ENCODE measurements at places on chromosomes 1 and 21. TPM values are rescaled to one million over a fixed set of nuclear protein-coding genes. Genes with fewer than 3 reads are reported as not detected.

Gene GUCA2B
- total RNA-seq = not detected

DNA sequence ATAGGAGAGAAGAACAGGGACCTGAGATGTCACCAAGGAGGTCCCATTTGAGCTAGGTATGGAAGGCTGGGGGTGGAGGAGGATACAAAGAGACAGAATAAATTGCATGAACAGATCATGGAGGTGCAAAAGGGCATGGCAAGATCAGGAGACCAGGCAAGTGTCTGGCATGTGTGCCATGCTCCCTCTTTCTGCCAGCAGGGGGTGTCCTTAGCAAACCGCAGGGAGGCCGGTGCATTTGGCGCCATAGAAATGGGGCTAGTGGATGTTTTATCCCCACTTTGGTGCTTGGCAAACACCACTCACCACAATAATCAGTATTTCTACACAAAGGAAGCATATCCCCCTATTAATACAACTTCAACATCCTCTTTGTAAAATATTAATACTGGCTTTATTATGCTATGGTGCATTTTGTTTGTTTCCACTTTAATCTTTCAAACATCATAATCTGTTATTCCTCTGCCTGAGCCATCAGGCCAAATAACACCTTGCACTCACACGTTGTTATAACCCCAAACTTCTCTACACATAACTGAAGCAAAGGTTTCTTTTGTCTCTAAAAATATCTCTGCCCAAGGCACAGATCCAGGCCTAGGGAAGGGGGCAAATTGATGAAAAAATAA, 25.9 kb downstream of the S100A6 start:
- no peaks in the 10 kb centered on the region for H3K36me3 ChIP-seq
- H3K4me3 ChIP-seq = no peak overlapping the region
- DNase-seq = peak; percentile 62
- no peak overlapping the region for H3K27ac ChIP-seq
- peaks cover 3% of the 10 kb centered on the region for H3K4me1 ChIP-seq
- peaks cover 27% of the 10 kb centered on the region for H3K27me3 ChIP-seq

DNA sequence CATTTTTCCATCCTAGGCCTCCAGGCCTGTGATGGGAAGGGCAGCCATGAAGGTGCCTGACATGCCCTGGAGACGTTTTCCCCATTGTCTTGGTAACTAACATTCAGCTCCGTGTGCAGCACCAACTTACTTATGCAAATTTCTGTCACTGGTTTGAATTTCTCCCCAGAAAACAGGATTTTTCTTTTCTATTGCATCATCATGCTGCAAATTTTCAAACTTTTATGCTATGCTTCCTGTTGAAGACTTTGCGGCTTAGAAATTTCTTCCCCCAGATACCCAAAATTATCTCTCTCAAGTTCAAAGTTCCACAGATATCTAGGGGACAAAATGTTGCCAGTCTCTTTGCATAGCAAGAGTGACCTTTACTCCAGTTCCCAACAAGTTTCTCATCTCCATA, 25.2 kb upstream of the SELE start:
- no peaks in the 10 kb centered on the region for H3K27me3 ChIP-seq
- peaks cover 6% of the 10 kb centered on the region for H3K4me1 ChIP-seq
- no peak overlapping the region for H3K27ac ChIP-seq
- H3K36me3 ChIP-seq = peaks cover 16% of the 10 kb centered on the region
- no peak for DNase-seq

- DNase-seq = no peak
- no peaks in the 10 kb centered on the region for H3K27me3 ChIP-seq
- no peak overlapping the region for H3K27ac ChIP-seq
- no peaks in the 10 kb centered on the region for H3K36me3 ChIP-seq
- H3K4me3 ChIP-seq = no peak overlapping the region
Observed at GRCh38 chr1:89665941-89666340, 33.0 kb downstream of the LRRC8C start.

Gene TDRD10
- total RNA-seq = 0.09 TPM

DNA sequence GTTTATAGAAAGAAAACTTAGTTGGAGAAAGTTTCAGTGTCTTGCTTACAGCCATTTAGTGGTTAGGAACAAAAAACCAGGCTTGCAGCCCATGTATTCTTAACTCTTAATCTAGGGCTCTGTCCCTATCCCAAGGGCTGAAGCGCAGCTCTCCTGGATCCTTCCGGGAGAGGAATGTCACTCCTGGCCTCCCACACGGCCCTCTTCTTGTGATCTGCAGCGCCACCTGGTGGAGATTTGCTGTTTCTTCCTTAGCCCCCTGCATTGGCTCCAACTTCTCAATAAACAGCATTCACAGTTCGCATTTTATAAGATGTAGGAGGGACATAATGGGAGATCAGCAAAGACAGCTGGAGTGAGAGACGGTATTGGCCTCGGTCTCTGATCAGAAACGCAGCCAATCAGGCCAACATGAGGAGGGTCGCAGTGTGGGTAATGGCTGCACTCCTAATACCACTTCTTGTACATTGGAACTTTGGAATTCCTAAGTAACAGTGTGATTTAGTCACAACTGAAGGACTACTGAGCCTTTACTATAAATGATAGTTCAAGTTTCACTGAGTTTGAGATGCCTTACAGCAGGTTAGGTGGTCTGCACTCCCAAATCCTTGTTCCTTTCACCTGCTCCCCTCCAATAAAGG, 283.4 kb downstream of the ASTN1 start:
- H3K27me3 ChIP-seq = no peaks in the 10 kb centered on the region
- H3K4me3 ChIP-seq = no peak overlapping the region
- peak; percentile 84 for DNase-seq
- H3K27ac ChIP-seq = no peak overlapping the region
- no peaks in the 10 kb centered on the region for H3K36me3 ChIP-seq

DNA sequence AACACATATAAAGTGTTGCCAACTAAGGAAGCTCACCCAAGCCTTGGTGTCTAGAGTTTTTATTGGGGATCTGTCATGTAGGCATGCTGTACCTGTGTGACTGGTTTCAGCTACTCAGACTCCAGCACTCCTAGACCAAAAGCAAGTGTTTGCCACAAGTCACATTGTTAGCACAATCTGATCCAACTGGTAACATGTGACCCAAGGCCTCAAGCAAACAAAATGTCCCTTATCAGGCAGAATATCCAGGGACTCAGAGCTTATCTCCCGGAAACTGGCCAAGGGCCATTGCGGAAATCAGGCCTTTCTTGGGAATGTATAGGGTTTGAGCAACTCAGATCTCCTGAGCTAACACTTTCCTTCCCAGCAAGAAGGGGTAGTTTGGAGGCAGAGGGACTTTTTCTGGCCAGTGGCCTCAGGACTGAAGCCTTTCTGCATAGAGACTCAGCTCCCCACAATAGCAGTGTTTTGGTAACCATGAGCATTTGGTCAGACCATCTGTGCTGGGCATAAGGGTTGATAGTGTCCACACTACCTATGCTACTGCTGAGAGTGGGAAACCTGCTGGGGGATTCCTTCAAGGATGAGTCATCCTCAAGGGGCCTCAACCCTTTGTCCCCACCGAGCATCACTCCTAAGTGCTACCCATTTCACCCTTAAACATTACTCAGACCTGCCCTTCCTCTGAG, 29.6 kb downstream of the NHLH2 start:
- H3K27me3 ChIP-seq = peaks cover 3% of the 10 kb centered on the region
- no peak for DNase-seq
- H3K27ac ChIP-seq = no peak overlapping the region
- no peak overlapping the region for H3K4me3 ChIP-seq

Gene TRIM17
- total RNA-seq = 2.7 TPM

- H3K4me3 ChIP-seq = no peak overlapping the region
- DNase-seq = no peak
- no peaks in the 10 kb centered on the region for H3K36me3 ChIP-seq
Observed at GRCh38 chr1:222048094-222048595, 306.3 kb upstream of the DUSP10 start.

DNA sequence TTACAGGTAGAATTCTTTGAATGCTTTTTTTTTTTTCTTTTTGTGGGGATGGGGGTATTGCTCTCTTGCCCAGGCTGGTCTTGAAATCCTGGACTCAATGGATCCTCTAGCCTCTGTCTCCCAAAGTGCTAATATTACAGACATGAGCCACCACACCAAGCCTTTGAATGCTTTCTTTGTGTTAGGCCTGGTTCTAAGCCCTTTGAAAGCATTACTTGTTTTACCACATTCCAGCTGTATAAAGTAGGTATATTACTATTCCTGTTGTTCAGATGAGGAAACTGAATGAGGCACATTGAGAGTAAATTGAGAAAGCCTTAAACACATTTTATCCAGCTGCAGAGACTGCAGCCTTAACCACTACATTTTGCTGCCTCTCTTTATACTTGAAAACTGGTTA, 841.8 kb upstream of the ADGRL4 start:
- no peaks in the 10 kb centered on the region for H3K36me3 ChIP-seq
- peaks cover 2% of the 10 kb centered on the region for H3K4me1 ChIP-seq
- H3K4me3 ChIP-seq = no peak overlapping the region
- H3K27me3 ChIP-seq = no peaks in the 10 kb centered on the region
- DNase-seq = no peak

- peaks cover 4% of the 10 kb centered on the region for H3K4me1 ChIP-seq
- H3K4me3 ChIP-seq = no peak overlapping the region
- no peaks in the 10 kb centered on the region for H3K36me3 ChIP-seq
- peak; percentile 53 for DNase-seq
- H3K27me3 ChIP-seq = peaks cover 5% of the 10 kb centered on the region
Observed at GRCh38 chr1:156608036-156608674, 6.9 kb upstream of the GPATCH4 start.

DNA sequence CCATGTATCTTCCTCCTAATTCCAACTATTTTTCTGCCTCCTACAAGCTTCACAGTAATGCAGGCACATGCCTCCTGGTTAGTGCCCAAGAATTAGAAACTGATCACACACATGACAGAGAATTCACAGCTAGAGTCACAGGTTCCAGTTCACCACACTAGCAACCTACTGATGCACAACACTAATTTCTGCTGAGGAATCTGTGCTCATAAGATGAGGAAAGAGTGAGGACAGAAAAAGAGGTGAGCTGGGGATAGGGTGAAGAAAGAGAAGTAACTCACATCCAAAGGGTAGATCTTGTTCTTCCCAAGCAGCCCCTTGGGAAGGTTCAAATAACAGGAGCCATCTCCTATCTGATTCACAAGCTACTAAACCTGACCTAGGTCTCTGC, 61.3 kb downstream of the PUM1 start:
- H3K4me3 ChIP-seq = no peak overlapping the region
- H3K27ac ChIP-seq = peak overlapping the region; percentile 68
- no peaks in the 10 kb centered on the region for H3K27me3 ChIP-seq

- H3K36me3 ChIP-seq = peaks cover 49% of the 10 kb centered on the region
- no peak for DNase-seq
- H3K27ac ChIP-seq = peak overlapping the region; percentile 73
- H3K4me1 ChIP-seq = peaks cover 24% of the 10 kb centered on the region
Observed at GRCh38 chr1:241638909-241639622, 1.1 kb downstream of the CHML start.

Gene HTR1D
- total RNA-seq = 7.9 TPM

Gene CFAP141
- total RNA-seq = not detected

DNA sequence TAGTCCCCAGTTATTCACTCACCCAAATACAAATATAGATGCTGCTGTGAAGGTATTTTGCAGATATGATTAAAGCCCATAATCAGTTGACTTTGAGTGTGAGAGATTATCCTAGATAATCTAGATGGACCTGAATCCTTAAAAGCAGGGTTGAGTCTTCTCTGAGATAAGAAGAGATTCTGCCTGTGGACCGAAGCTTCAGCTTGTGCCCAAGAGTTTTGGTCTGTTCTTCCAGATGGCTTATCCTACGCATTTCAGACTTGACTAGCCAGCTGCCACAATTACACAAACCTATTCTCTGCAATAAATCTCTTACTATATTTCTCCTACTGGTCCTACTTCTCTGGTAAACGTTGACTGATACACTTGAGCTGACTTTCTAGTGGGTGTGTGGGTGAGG, 145.1 kb downstream of the KCNJ6 start:
- no peak overlapping the region for H3K27ac ChIP-seq
- peaks cover 7% of the 10 kb centered on the region for H3K36me3 ChIP-seq
- H3K4me1 ChIP-seq = peaks cover 5% of the 10 kb centered on the region
- no peak overlapping the region for H3K4me3 ChIP-seq
- H3K27me3 ChIP-seq = 0 out of 2 replicates have a peak, but pooled peaks cover 3% of the 10 kb centered on the region
- DNase-seq = no peak

DNA sequence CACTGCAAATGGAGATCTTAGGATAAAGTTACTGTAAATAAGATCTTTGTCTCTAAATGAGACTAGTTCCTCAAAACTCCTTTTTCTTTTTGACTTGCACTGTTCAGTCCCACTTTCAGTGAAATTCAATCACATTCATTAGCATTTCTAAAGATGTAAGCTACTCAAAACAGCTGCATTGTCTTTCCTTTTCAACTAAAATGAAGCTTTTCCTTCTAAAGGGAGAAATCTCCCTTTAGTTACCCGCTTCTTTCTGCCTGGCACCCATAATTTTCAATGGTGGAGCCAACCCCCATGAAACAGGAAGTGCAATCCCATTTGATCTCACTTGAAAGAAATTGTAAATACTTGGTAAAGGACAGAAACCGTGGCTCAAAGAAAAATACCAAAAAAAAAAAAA, 387.4 kb upstream of the PKN2 start:
- DNase-seq = no peak
- H3K36me3 ChIP-seq = no peaks in the 10 kb centered on the region
- peak overlapping the region; percentile 22 for H3K4me3 ChIP-seq
- H3K27me3 ChIP-seq = no peaks in the 10 kb centered on the region
- H3K4me1 ChIP-seq = peaks cover 40% of the 10 kb centered on the region
- H3K27ac ChIP-seq = peak overlapping the region; percentile 69

- peaks cover 22% of the 10 kb centered on the region for H3K4me1 ChIP-seq
- peaks cover 11% of the 10 kb centered on the region for H3K36me3 ChIP-seq
- H3K27ac ChIP-seq = no peak overlapping the region
- no peak for DNase-seq
- H3K27me3 ChIP-seq = no peaks in the 10 kb centered on the region
Observed at GRCh38 chr1:192535916-192536664, 39.5 kb upstream of the RGS1 start.

- H3K27me3 ChIP-seq = peaks cover 97% of the 10 kb centered on the region
- H3K4me3 ChIP-seq = no peak overlapping the region
- H3K27ac ChIP-seq = no peak overlapping the region
- DNase-seq = no peak
- no peaks in the 10 kb centered on the region for H3K36me3 ChIP-seq
Observed at GRCh38 chr1:39717809-39718208, 20.9 kb upstream of the PPIE start.

- H3K36me3 ChIP-seq = no peaks in the 10 kb centered on the region
- H3K27ac ChIP-seq = no peak overlapping the region
- no peaks in the 10 kb centered on the region for H3K27me3 ChIP-seq
- no peak overlapping the region for H3K4me3 ChIP-seq
- no peaks in the 10 kb centered on the region for H3K4me1 ChIP-seq
Observed at GRCh38 chr21:31064803-31065202, 26.5 kb upstream of the KRTAP19-8 start.

Gene OLFML3
- 91.1 TPM for total RNA-seq

Gene ADAMTS4
- 11.2 TPM for total RNA-seq

GRCh38 chr1:242890192-242890741, 364.8 kb downstream of the CEP170 start:
- peaks cover 3% of the 10 kb centered on the region for H3K27me3 ChIP-seq
- H3K4me1 ChIP-seq = peaks cover 19% of the 10 kb centered on the region
- peak overlapping the region; percentile 64 for H3K4me3 ChIP-seq
- no peak overlapping the region for H3K27ac ChIP-seq
- H3K36me3 ChIP-seq = no peaks in the 10 kb centered on the region

Gene TMPRSS15
- total RNA-seq = not detected

All from WTC11 (cell line).